ENCODE measurements at places on chromosomes 3 and 15. TPM values are rescaled to one million over a fixed set of nuclear protein-coding genes. Genes with fewer than 3 reads are reported as not detected.

DNA sequence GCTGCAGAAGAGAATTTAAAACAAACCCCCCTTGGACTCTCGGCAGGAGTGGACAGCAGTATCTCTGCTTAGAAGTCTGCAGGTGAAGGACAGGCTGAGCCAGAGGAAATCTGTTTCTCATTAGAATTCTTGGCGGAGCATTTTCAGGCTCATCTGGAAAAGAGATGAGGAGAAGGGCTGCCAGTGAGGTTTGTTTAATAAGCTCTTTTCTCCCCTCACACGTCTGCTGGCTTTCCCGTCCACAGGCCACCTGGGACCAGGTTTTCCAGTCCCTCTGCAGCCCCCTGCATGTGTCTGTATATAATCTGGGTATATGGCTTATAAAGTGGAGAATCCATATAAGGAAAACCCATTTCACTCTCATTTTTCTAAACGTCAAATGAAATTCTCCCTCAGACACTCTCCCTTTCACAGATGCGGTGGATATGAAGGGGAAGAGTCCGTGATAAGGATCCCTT lies 155.4 kb upstream of the TPM1 start:
- DNase-seq = no peak

DNA sequence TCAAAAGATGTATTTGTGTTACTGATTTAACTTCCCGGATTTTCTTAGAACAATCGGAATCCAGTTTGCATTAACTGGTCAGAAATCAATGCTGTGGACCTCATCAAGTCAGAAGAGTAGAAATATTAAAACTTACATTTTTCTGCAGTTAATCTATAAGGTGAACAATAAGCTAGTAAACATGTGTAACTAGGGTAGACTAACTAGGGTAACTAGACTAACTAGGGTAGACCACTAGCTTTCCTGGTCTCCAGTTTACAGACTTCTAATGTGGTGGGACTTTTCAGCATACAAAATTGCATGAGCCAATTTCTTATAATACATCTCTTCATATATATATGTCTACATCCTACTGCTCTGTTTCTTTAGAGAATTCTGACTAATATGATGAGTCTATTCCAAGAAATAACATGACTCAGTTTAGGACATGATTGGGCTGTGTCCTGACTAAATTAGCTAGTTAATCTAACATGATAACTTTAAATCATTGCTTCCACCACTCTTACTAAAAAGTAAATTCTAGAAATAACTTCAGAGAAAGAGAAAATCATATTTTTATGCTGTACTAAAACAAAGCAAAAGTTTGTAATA lies 5.3 kb downstream of the PLSCR2 start:
- no peak for DNase-seq

GRCh38 chr15:81216422-81216821 lies 19.7 kb downstream of the IL16 start:
- DNase-seq = no peak

GRCh38 chr15:82880704-82881103 lies 71.3 kb downstream of the WHAMM start:
- no peak for DNase-seq

DNA sequence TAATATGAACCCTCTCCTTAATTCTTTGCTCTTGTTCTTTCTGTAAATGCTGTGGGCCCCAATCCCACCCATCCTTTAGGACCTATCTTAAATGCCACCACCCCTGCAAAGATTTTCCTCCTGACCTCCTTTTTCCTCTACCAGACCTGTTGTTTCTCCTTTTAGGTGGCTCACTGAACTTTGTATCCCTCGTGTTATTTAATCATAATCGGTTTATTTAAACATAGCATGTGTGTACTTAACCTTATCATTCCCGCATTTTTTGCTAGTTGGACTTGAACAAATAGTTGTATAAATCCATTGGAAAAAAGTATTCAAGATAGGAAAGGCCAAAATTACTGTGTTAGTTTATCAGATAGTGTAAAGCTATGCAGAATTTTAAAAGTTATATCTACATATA lies 988 bp upstream of the NFKBIZ start:
- no peak for DNase-seq

DNA sequence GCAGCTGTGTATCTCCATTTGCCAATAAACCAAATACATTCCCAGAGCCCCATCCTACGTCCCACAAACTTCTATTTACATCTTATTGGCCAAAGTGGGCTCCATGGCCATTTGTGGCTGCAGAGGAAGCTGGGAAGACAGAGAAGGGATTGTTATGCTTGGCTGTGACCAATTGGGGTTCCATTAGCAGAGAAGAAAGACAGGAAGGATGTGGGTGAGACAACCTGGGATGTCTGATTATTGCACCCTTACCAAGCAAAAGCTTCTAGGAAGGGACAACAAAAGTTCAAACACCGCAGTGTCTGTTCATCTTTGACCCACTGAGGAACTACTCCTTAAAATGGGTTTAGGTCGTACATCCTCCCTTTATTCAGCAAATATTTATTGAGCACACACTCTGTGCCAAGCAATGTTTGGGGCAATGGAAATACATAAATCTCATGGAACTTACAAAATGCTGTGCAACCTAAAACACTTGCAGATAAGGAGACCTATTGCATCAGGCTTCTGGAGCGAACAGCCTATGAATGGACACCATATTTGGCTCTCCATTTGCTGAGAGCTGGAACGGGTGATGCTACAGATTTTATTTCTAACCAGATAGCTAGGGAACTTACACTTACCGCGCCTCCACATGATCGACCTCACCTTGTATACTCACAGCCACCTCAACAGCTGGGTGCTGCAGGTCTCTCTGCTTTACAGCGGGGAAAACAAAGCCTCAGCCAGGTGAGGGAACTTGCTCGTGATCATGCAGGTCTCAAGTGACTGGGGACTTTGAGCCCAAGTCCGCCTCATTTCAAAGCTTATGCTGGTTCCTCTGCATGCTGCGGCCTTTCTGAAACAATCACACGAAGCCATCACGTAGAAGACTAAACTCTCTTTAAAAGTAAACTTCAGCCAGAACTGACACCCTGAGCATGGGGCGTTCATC lies 21.4 kb upstream of the NR2E3 start:
- no peak for DNase-seq

GRCh38 chr3:114660808-114661207 lies 367.0 kb downstream of the TIGIT start:
- DNase-seq = no peak

DNA sequence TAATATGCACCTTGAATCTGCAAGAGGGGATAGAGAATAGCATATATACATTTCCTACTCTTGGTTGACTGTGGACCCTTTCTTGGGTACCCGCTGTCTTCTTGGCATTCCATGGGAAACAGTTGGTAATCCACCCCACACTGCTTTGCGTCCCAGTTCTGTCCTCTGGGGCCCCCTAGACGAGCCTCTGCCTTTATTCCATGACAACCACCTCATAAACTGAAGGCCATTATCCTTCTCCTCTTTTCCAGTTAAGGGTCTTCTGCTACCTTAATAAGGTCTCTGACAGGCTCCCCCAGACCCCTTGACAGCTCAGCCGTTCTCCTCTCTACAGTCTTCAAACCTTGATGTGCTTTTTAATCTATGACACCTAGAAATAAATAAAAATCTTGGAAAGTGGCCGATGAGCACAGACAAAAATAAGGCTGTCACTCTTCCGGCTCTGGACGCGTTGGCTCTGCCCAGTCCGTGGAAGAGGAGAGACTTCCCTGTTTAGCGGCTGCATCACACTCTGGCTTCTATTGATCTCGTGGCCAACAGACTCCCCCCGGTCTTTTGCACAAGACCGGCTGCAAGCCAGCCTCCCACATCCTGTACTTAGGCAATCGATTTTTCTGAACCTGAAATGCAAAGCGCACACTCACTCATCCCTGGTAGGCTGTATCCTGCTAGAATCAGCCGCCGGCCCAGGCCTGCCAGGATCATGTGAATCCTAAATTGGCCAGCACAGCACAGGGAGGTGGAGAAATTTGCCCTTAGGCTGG lies 251.0 kb upstream of the TLE3 start:
- DNase-seq = no peak

DNA sequence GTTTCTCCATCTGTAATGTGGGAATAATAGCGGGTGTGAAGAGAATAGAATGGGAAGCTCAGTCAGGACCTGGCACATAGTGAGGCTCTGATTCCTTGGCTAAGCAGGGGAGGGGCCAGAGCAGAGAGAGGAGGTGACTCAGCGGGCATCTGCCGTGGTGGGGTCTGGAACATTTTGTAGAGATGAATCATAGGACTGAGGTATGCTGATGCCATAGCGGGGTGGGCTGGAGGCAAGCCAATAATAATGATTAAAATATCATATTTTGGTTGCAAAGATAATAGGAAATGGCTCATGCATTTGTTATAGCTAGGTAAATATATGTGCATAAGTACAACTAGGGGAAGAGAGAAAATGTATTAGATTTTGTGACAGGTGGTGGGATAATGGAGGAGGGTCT lies 11.2 kb downstream of the TGM4 start:
- DNase-seq = no peak

DNA sequence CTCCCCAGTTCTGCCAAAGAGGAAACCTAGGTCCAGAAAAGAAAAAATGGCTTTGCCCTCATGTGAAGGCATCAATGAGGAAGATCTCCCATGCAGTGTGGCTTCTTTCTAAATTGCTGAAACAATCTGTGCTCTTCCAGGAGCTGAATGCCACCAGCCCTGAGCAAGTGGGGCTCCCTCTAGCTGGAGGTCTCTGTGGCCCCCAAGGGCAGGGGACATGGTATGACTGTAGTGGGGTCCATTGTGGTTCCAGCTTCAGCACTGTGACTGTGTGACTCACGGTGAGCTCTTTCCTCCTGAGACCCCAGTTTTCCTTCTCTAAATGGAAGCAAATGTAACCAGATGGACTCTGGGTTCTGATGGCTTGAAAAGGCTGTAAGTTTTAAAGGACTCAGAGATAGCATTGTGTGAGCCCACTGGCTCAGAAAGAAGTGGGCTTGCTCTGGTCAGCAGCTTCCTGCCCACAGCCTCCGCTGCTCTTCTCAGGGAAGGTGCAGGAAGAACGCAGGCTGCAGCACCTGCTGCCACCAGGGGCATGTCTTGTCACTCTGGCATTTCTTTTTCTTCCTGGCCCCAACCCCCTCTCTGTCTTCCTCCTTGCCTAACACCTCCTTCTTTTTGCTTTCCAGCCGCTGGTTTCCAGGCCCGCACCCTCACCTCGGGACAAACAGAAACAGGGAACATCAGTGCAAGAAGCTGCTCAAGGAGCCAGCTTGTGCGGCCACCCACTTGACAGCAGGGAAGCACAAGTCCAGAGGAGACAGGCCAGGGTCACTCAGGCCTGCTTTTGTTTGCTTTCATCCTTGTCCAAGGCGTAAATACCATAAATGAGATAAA lies 5.8 kb upstream of the CXCR6 start:
- no peak for DNase-seq

The TYRO3 gene
- 74.7 TPM for total RNA-seq

The HDC gene
- total RNA-seq = 3.5 TPM

The LRRC34 gene
- 10.1 TPM for total RNA-seq

The NR1I2 gene
- 0.26 TPM for total RNA-seq

The DNAH1 gene
- total RNA-seq = 3.2 TPM

The KCNAB1 gene
- 0.79 TPM for total RNA-seq

The SCAANT1 gene
- not detected for total RNA-seq

Measured in neural crest cell (in vitro differentiated cells).